ENCODE measurements at places on chromosomes 6 and 20.

DNA sequence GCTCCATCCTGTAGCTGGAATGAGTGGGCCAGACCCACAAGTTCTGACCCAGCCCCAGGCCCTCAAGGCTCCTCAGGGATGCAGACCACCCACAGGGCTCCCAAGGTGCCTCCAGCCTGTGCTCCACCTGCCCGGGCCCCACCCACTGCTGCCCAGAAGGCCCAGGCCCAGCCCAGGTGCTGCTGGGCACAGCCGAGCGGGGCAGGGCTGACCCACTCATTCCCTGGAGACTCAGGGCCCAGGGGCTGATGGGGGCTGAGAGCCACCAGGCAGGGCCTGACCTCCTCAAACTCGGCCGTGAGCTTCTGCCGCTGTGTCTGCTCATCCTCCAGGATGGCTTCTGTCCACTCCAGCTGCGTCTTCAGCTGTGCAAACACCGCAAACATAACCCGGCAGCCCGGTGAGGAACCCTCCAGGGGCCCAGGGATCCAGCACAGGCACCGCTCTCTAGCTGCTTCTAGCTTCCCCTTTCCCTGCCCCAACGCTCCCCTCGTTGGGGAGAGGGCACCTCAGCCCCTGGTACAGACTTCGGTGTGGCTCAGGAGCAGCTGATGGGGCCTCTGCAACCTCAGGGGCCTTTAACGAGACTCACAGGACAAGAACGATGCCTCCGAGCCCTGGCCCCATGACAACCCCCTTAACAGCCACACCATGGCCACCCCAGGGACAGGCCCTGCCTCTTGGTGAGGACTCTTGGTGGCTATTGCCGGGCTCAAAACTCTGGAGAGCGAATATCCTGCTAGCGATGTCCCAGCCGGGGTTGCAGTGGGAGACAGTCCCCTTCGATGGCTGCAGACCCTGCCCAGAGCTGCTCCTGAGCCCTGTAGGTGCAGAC lies 46.0 kb downstream of the DSTN start:
- no peak for DNase-seq

DNA sequence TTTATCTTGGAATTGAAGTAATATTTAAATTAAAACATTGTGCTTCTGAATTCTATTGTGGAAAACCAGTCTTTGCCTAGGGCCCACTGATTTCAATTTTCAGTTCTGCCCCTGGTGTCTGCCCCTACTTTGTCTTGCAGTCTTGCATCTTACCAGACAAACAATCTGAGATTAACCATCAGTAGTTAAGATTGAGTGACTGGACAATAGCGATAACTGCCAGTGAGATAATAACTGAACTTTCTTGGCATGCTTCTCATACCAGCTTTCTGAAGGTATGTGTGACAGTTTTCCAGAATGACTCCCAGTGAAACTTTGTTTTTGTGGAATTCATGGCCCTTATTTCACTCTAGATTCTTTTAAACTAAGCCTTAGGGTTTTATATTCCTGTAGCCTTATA lies 53.5 kb downstream of the KCNQ5 start:
- DNase-seq: no peak

DNA sequence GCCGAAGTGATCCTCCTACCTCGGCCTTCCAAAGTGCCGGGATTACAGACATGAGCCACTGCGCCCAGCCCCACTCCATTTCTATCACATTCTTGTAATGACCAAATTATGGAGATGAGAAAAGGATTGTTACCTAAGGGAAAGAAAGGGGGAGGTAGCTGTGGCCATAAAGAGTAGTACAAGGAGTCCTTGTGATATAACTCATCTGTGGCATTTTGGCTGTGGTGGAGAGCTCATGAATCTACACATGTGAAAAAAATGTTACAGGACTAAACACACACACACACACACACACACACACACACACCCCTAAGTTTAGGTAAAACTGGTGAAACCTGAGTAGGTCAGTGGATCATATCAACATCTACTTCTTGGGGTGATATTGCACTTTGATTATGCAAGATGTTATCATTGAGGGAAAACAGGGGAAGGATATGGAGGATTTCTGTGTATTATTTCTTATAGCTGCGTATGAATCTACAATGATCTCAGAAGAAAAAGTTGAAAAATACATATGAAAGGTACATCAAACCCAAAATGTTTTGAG lies 251.5 kb downstream of the TSHZ2 start:
- DNase-seq: no peak

GRCh38 chr6:17381424-17382147 lies 11.8 kb upstream of the CAP2 start:
- DNase-seq: no peak

- no peak for DNase-seq
Measured at GRCh38 chr6:4762294-4762693, 13.9 kb upstream of the CDYL start.

GRCh38 chr6:135819665-135820064 lies 31.8 kb upstream of the PDE7B start:
- DNase-seq: no peak

DNA sequence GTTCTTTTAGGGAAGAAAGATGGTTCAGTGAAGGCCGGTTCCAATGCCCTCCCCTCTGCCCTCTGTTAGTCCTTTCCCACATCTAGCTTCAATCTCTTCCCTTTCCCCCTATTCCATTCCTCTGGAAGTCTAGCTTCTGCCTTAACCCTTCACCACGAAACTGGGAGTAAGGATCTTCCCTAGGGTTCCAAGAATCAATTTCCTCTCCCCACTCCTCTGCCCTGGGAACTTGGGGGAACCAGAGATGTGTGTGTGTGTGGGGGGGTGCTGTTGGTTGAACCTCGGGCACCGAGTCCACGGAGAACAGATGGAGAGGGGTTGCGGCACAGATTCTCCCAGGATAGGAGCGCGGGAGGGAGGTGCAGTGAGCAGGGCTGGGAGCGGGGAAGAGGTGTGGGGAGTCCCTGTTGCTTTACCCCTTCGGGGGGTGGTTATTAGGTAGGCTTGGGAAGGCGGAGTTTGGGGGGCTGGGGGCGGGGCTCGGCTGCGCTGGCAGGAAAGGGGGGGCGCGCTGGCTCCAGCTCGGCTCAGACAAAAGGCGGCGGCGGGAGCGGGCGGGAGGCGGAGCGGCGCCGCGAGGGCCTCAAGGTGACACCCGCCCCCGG lies at the start of gene TMEM151B:
TSS of gene TMEM151B (plus strand) at position 530 of the 605 bp plus-strand sequence. CDS start 293 bp downstream, outside the sequence.
- no peak for DNase-seq

Data from epithelial cell of prostate (primary cell).